ENCODE measurements at places on chromosomes 2 and 18.

DNA sequence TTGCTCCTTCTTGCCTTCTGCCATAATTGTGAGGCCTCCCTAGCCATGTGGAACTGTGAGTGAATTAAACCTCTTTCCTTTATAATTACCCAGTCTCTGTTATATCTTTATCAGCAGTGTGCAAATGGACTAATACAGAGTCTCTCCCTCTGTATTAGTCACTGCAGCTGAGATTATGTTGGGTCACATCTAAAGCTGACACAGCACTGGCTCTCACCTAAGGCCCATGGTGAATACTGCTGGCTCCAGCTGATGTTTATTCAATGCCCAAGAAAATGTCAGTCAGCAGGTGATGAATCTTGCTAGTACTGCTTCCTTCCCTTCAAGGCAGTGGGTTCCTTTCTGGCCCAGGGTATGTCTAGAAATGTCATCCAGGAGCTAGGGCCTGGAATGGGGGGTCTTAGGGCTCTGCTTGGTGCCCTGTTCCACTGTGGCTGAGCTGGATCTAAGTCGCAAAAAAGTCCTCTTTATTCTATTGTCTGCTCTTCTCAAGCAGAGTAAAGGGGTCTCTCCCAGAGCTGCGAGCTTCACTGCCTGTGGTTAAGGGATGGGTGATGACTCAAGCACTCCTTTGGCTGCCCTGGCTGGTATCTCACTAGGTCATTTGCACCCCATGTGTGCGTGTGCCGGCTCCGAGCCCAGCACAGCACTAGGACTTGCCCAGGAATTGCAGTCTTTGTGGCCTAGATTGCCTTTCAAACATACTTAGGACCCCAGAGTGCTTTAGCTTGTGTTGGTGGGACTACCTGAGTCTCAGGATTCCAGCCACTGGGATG is 29.9 kb downstream of the PPP1R1C start:
- no peak for DNase-seq

- no peak for DNase-seq
These were observed 73.3 kb upstream of the CABLES1 start for GRCh38 chr18:23062011-23062410.

- no peak for DNase-seq
These were observed 96.5 kb upstream of the SERTAD2 start for GRCh38 chr2:64750001-64750816.

DNA sequence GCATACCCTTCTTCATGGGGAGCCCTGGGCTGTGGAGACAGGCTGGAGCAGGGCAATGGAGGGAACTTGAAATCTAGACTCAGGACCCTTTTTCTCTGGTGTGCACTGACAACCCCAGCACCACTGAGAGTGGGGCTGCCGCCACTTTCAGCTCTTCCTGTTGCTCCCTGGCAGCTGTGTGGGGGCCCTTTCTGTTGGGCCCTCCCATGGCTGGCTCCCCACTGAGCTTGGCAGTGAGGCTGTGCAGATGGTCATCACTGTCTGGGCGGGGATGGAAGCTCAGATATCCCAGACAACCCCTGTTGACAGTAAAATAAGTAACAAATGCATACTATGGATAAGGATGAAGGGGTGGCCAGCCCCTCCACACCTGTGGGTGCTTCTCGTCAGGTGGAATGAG is 6.7 kb downstream of the MYO7B start:
- no peak for DNase-seq

GRCh38 chr2:204255071-204255470 is 290.2 kb upstream of the PARD3B start:
- DNase-seq = no peak

GRCh38 chr2:105439141-105439540 is 40.3 kb upstream of the FHL2 start:
- DNase-seq = no peak

- DNase-seq = peak; percentile 50
These were observed 212.8 kb downstream of the BCL2 start for GRCh38 chr18:63106727-63107126.

DNA sequence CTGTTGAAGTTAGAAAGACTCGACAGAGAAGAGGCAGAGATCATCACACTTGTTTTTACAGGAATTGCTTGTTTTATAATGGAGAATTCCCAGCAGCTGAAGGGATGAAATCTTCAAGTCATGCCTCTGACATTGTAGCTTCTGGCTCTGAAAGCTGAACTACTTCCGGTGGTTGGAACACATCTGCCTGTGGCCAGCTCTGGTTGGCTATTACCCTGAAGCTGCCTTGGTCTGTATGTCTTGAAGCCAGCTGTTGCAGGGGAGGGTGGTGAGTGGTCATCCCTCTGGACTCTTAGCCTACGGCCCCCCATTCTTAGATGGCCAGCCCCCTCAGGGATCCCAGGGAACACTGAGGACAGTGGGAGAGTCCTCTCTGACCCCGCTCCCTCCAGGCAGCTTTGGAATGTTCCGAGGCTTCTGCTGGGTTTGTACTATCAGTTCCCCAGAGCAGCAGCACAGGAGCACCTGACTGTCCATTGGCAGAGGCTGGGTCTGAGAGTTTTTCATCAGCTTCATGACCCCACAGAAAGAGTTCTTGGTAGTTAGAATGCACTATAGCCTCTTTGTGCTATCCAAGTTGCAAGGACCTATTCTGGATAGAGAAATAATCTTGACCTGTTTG is 87.4 kb upstream of the CAPN13 start:
- DNase-seq = no peak

DNA sequence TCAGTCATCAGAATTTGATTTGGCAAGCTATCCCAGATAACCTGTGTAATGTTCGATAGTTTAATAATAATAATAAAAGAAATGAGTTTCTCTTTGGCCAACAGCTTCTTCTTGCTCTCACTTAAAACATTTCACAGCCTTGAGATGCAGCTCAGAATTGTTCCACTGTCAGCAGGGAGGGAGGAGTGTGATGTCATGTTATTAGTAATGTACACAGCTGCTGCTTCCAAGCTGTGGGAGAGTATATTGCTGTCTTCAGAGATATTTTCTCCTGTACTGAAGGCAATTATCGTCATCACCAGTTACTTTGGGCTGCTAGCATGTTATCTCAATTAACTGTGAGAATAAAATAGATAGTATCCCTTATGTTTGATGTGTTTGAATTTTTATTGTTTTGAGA is 146.9 kb upstream of the MAP3K20 start:
- DNase-seq = no peak

GRCh38 chr2:212752730-212753351 is 214.2 kb upstream of the ERBB4 start:
- DNase-seq = no peak

GRCh38 chr2:191014653-191015020 is 666 bp upstream of the STAT1 start:
- no peak for DNase-seq

DNA sequence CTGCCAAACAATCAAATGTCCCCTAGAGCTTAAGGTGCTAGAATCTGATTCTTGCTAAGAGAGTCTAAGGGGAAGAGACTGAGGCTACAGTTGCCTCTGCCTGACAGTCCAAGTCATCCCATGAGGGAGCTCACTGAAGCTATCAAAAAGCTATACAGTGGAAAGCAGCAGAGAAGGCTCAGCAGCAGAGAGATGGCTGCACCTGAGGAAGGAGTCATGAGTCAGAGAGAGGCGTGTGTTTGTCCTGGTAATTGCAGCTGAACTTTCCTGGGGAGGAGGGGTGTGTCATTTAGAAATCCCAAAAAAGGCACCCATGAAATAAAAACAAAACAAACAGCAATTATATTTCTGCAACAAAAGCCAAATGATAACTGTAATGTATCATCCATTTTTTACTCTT is 305.2 kb upstream of the UBE2E3 start:
- no peak for DNase-seq

- no peak for DNase-seq
These were observed 52.7 kb downstream of the CCDC93 start for GRCh38 chr2:117961201-117961600.

- DNase-seq = no peak
These were observed 50.7 kb downstream of the CRIM1 start for GRCh38 chr2:36406296-36406695.

GRCh38 chr2:50606860-50607259 is 425.1 kb downstream of the NRXN1 start:
- DNase-seq = no peak

DNA sequence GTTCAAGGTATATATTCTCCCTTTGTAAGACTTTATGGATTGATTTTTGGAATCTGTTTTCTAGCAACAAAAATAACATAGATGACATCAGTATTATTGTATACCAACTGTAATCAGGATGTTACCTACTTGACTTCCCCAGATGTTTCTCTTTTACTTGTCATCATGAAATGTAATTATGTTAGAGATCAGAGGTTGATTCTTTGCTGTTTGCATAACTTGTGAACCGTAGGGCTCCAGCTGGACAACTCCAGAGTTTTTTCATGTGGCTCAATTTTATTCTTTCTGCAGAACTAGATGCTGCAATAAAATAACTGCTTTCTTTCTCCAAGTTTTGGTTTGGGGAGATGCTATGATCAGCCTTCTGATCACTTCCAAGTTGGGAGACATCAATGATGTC is 58.1 kb downstream of the SPOPL start:
- DNase-seq = no peak

DNA sequence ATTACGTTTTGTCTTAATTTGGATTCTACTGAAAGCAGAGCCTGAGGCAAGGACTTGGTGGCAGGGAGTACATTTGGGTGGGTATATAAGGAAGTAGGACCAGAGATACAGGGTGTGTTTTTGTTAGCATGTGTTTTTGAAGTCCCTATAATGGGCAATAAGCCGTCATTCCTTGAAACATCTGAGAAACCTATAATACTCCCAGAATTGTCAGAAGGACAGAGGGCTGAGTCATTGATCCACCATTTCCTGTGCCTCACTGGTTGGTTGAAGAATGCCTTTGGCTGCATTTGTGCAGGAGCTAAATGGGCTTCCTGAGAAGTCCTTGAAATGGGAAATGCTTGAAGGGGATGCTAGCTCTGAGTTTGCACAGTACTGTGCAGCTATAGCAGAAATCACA is 281.8 kb upstream of the ZEB2 start:
- no peak for DNase-seq

Data from GM13976 (cell line).